ENCODE measurements at places on chromosomes 3 and 15.

GRCh38 chr15:77804210-77804609, 171.5 kb upstream of the LINGO1 start:
- no peak for DNase-seq

DNA sequence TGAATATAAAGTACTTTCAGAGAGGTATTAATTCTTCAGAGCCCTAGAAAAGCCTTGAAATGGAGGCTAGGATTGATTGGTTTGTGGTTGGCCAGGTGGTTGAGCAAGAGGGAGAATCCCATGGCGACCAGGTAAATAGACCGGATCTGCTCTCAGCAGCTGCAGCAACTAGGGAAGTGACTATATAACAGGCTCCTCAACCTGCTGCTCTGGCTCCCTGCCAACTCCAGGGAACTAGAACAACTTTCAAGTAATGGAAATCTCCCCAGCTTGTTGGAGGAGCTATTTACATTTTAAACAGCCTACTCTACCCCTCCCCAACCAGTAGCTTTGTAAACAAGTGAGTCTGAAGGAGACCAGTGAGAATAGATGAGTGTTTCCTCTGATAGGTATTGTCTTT, 121.8 kb upstream of the CADM2 start:
- DNase-seq = no peak

DNA sequence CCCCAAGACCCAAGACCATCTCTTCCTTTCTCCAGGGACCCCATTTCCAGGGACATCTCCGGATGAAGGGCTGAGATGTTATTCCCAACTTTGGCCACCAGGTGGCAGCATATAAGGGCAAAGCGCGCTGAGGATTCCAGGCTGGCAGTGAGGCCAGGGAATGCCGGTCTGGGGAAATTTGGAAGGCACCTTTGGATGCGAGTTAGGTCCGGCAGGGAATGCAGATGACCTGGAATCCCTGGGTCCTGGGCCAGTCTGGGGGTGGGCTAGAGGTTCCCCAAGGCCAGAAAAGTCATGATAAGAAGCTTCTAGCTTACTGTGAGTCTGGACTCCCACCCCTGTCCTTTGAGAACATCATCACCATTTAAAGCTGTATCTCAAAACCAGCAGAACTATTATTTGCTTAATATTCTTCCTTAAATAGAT, 1.6 kb upstream of the CHST13 start:
- peak; percentile 20 for DNase-seq

GRCh38 chr3:177250151-177250550, 52.9 kb upstream of the TBL1XR1 start:
- DNase-seq = no peak

- DNase-seq = no peak
Measured at GRCh38 chr15:98715890-98716443, 67.6 kb downstream of the IGF1R start.

- no peak for DNase-seq
Measured at GRCh38 chr15:49152552-49153312, 2.7 kb downstream of the COPS2 start.

- no peak for DNase-seq
Measured at GRCh38 chr3:51350751-51351150, 34.3 kb upstream of the MANF start.

DNA sequence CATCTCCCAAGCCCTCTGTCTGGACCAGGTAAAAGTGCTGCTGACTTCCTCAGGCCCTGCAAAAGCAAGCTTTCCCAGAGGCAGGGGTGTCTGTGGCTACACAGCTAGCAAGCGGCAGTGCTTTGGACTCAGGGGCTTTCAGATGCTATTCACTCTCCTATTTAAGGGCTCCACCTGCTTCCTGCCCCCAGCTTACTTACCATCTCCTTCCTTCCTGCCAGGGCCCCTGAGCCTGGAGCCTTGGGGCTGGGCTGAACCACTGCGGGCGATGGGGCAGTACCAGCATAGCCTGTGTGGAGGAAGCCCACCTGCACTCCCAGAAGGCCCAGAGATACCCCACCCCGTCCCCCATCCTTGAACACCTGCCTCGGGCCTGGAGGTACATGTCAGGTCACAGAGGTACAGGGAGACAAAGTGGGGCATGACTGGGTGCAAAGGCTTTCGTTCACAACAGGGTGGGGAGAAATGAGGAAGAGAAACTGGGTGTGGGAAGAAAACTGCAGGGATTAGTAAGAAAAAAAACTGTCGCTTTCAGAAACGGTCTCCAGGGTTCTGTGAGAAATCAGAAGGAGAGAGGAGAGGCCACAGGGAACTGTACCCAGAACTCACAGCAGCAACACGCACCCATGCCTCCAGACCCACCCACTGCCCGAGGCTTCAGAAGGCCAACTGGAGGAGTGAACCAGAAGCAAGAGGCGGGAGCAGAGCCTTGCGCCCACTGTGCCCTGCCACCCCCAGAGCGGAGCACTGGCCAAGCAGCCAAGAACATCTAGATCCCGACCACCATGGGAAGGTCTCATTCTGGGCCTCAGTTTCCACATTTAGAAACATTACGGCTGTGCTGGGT, 49.5 kb downstream of the CCDC12 start:
- DNase-seq = no peak

DNA sequence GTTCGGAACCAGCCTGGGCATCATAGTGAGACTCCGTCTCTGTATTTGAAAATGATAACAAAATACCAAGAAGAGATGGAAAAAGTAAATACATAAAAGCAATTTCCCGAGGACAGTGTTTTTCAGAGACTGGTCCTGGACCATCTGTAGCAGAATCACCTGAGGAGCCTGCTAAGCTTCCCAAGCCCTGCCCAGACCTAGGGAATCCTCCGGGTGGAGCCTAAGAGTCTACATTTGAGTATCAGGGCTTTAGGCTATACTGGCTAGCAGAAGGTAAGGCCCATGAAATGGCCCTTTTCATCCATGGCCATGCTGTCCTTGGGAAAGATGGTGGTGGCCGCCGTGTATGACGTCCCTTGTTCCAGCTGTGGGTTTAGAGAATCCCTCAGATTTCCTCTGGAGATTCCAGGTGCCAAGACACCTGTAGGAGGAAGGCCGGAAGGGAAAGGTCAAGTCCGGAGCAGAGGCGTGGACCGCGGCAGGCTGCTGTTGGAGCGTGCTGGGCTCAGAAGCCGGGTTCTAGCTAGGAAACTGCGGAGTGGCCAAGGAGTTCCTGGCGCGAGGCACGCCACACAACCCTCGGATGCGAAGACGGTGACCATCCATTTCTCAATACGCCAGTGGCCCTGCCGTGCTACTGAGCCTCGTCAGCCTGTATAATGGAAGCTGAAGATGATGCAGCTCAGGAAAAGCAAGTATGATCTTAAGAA, 50.9 kb downstream of the TMEM44 start:
- no peak for DNase-seq

DNA sequence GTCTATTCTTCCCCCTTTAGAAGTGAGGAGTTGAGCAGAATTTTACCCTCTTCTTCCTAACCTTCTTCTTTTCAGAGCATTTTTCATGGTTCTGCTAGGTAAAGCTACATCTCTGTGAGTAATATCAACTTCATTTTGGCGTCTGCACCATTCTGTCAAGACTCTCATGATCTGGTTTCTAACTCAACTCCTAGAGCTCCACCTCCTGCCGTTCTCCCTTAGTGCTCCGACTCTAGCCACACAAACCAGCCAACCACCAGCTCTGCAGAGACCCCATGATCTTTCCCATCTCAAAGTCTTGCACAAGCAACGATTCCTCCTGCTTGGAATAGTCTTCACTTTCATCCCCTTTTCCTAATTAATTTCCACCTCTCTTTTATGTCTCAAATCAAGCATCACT, 193.9 kb upstream of the TMC3 start:
- no peak for DNase-seq

GRCh38 chr3:33001889-33002288, 50.4 kb downstream of the CCR4 start:
- DNase-seq = no peak
